Neural crest cell (in vitro differentiated cells): ENCODE measurements at places on chromosomes 1 and 21.

DNA sequence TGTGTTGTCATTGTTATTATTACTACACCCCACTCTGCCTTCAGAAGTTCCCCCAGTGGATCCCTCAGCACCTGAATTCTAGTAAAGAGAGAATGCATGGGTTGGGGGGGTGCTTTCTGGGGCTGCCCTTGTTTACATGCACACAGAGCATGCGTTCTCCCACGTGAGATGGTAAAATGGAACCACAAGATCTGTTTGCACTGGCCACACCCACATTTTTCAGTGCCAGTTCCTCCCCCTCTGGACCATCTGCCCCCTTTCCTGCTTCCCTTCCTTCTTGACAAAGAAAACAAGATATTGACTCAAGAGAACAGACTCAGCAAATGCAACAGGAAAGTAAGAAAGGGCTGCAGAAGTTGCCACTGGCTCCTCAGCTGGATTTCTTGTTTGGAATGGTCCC lies 8.9 kb downstream of the SLC6A17 start:
- no peak for DNase-seq

DNA sequence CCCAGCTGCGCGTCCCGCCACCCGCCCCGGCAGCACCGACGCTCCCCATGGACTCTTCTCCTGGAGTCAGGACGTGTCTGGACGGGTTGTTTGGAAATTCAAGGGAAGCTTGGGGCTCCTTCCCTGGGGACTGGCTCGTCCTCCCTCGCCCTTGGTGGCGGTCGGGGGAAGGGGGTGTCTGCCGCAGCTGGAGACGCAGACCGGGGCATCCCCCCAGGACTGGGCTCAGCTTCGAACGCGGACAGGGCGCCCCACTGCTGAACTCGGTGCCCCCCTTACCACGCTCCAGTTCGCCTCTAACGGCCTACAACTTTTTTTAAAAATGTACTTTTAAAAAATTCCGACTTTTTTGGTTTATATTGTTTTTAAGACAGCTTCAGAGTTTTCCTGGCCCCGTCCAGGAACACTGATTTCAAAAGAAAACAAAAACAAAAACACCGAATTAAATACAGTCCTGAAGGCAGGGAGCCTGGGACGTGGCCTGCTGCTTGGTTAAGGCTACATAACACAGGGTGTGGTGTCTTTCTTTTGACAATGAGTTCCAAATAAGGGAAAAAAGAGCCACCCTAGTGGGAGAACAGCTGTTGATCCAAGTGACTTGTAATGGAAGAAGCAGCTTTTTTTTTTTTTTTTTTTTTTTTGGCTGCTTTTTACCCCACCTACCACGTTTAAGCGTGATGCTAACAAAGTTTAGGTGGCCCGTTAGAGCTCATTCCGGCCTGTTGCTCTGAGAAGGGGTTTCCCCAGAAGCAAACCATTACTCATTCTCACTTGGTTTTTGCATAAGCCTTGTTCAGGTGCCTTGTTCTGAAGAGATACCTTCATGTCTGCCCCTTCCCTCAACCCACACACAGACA lies 862 bp upstream of the DIPK1A start:
- DNase-seq = no peak

DNA sequence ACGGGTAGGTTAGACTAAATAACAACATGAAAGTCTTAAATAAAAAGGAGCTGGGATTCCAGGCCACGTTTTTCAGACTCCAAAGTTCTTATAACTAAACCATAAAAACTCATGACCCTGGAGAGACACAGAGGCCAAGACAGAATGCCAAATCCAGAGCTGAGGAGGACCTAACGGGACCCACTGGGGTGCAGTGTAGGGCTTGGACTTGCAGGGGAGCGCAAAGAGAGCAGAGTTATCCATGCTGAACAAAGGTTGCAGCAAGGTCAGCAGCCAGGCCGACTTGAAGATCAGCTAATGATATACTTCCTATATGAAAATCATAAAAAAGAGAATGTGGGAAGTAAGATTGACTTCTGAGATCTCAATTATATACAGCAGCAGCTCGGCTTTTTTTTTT lies 237.1 kb downstream of the TM2D1 start:
- DNase-seq = no peak

DNA sequence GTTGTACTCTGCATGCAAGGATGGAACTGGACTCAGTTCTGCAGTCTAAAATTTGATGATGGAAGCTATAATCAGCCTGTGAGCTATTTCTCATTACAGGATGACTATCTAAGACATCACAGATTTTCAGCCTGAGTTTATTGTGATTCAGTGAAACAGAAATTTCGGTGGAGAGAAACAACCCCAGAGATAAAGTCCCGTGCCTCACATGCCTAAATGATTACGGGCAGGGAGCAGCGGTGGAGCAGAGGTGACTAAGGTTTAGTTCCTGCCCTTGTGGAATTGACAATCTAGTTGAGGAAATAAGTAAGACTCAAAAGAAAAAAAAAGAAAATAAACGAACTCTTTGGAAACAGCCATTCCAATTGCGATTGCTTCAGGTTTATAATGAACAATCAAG lies 96.9 kb downstream of the GRIK3 start:
- DNase-seq = no peak

GRCh38 chr1:171220081-171220420 lies 28.2 kb upstream of the FMO1 start:
- DNase-seq = no peak

GRCh38 chr1:157517016-157517415 lies 35.3 kb downstream of the FCRL5 start:
- DNase-seq = no peak

DNA sequence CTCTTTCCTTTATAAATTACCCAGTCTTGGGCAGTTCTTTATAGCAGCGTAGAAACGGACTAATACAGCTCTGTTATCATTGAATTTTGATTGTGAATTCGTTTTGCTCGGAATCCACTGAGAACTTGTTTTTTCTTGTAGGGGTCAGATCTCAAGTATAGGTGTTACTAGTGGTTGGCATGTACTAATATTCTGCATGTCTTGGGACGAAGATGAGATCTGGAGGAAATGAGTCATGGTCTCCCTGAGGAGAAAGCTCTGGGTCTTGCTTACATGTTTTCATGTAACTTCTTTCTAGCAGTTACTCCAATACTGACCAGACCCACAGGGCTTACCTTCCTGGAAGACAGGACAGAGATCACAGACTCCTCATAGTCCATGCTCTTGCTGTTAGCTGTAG lies 30.3 kb downstream of the ZSCAN20 start:
- DNase-seq = no peak

DNA sequence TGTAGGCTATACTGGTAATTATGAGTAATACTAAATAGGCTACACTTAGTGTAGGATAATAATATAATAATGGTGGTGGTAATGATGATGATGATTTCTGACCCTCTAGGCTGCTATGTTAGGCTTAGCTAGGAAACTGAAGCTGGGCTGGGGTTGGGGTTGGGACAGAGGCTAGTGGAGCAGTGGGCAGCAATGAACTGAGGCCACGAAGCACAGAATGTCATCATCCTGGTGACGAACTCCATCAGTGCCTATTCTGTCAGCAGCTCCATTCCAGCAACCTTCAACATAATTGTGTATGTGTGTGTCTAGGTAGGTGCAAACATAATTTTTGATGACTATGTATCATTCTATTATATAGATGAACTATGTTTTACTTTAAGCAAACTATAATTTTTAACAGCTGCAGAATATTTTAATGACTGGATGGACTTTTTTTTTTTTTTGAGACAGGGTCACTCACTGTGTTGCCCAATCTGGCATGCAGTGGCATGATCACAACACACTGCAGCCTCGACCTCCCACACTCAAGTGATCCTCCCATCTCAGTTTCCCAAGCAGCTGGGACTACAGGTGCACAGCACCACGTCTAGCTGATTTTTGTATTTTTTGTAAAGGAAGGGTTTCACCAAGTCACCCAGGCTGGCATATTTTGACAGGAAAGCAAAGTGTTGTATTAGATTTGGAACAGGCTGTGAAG lies 12.9 kb upstream of the CLIC4 start:
- DNase-seq = no peak

DNA sequence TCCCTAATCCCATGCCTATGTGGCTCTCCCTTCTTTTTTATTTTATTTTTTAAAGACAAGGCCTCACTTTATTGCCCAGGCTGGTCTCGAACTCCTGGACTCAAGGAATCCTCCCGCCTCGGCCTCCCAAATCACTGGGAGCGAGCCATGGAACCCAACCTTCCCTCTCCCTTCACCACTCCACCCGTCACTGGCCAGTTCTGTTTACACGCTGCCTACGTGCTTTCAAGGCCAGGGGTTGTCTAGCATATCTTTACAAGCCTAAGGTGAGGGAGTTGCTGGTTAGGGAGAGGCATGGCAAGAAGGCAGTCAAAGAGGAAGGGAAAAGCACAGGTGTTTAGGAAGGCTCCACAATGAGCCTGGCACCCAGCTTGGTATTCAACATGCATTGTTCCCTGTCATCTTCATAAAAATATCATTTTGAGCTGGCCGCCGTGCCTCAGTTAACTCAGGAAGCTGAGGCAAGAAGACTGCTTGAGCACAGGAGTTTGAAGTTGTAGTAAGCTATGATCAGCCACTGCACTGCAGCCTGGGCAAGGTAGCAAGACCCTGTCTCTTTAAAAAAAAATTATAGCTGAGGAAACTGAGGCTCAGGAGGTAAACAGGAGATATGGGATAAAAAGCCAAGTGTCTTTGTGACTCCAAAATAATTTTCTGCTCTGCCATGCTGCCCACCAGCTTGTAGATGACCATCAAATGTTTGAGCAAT lies 1.1 kb downstream of the RHBDL2 start:
- no peak for DNase-seq

GRCh38 chr1:227768125-227768439 lies 32.8 kb downstream of the SNAP47 start:
- DNase-seq = no peak

DNA sequence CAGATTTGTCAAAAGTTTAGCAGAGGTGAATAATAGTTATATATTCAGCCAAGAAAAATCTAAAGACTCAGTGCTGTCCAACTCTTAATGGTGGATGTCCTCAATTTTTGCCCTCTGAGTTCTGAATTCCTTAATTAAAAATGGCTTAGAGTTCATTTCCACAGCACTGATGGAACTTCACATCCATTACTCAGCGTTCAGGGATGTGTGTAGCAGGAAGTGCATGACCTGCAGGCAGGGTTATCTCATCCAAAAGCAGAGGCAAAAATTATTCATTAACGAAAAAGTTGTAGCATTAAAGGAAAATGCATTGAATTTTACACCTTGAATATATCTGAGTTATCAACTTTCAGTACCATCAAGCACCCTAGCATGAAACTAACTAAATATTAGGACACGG lies 96.7 kb downstream of the ZP4 start:
- DNase-seq = no peak

GRCh38 chr1:87683196-87683956 lies 354.7 kb downstream of the LMO4 start:
- no peak for DNase-seq

DNA sequence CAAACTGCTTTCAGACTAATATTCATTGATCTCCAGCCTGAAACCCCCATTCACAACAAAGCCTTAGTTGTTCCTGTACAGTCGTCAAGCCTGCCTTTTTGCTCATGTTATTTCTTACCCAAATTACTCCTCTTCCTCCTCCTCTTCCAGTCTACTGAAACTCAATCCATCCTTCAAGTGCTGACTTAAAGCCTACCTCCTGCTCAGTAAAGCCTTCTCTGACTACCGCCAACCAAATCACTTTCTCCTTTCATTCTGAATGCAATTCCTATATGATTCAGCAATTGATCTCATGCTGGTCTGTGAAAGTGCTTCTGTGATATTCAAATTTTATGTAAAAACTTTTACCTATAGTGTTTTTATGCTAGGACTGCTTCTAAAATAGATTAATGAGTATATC lies 18.6 kb downstream of the TAF5L start:
- no peak for DNase-seq

DNA sequence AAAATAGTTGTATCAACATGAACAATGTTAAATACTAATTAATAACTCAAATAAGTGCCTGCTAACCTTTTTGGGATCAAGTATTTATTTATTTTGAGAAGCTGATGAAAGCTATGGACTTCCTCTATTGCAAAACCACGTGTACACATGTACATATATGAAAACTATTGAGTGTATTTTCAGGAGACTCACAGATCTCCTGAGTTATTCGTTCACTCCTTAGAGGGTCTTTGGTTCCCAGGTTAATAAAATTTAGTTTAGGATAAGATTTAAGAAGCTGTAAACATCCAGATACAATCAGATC lies 130.5 kb downstream of the DISC1 start:
- no peak for DNase-seq

GRCh38 chr1:10908266-10908665 lies 104.2 kb upstream of the TARDBP start:
- no peak for DNase-seq

- no peak for DNase-seq
Measured at GRCh38 chr1:117591252-117591651, 14.6 kb upstream of the TENT5C start.

DNA sequence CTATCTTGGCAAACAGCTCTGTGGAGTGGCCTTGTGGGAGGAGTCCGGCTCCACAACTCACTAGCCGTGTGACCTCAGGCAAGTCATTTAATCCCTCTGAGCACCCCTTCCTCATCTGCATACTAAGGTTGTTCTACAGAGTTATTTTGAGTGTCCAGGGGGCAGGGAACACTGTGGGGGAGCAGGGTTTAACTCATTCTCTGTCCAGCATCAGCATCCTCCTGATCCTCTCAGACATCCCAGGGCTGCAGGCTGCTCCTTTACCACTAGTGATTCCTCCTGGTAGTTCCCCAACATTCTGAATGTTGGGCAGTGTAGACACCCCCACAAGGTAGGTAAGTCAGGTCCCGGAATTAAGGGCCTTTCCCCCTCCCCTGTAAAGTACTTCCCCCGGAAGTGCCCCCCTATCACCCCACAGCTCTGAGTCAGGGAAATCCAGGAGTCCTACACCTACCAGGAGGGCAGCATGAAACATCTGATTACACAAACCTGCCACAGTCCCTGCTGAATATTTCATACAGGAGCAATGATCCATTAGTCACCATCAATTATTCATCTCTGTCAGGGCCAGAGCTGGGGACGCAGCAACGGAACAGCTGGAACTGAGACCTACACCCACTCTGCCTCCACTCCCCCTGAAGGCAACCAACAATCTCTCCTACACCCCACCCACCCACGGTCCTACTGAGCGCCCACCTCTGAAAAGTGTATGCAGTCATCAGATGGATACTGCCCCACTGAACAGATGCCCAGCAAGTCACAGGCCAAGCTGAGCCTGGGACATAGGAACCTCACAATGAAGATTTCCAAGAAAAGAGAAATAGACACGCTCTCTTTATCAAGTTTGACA lies 20.5 kb downstream of the SYT2 start:
- no peak for DNase-seq
